ENCODE measurements at places on chromosomes 4 and X. TPM values are rescaled to one million over a fixed set of nuclear protein-coding genes. Genes with fewer than 3 reads are reported as not detected.

The RTL3 gene
- total RNA-seq: not detected

DNA sequence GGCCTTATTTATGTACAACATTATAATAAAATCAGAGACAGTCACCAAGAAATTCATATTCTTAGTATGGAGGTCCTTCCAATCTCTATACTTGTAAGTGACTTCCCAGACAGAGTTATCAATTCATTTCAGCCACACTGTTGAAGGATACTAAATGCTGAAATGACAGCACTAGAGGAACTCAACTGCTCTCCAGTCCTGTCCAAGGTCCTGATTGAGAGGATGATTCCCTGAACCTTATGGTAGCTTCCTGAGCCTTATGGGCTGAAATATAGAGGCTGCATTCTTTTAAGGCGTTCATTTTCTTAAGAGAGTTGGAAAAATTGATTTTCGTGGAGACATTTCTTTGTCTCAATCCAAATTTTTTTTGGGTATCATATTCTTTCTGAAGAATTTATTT, 205.9 kb downstream of the TLL1 start:
- DNase-seq: no peak

GRCh38 chr4:55635282-55635681, 816 bp downstream of the NMU start:
- no peak for DNase-seq

- DNase-seq: no peak
These were observed 72.8 kb upstream of the CAMK2D start for GRCh38 chr4:113834298-113834697.

GRCh38 chrX:24946369-24946768, 69.4 kb downstream of the ARX start:
- no peak for DNase-seq

All from frontal cortex (tissue), 4 donors.